Caudate nucleus (tissue), 63 donors: ENCODE measurements at places on chromosomes 6 and 20.

DNA sequence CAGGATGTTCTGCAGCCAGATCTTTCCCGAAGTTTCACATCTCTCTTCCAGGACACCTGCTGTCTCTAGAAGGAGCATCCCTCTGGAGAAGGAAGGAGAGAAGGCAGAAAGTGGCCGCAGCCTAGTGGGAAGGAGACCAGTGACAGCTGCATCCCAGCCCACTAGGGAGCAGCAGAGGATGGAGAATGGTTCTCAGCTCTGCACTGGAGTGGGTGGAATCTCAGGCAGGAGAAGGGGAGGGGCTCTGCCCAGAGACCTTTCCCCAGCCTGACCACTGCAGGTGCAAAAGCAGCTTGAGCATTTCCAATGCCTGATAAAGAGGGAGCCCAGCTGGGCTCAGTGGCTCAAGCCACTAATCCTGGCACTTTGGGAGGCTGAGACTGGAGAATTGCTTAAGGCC lies 32.3 kb downstream of the NCR2 start:
- peak; percentile 33 for DNase-seq

DNA sequence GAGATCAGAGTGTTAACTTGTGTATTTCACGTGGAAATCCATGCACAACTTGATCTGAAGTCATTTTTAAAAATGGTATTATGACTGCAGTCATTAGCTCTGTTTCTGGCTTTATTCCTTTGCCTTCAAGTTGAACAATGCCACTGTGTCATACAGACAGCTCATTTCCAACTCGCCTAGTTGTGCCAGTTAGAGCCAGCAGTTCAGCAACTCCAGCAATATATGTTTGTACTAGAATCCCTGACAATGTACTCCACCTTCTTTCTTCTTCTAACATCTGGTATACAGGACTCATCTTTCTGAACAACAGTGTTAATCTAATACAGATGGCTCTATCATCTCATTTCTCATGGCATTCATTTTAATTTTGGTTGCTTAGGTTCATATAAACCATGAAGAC lies 418.3 kb upstream of the POU3F2 start:
- no peak for DNase-seq

DNA sequence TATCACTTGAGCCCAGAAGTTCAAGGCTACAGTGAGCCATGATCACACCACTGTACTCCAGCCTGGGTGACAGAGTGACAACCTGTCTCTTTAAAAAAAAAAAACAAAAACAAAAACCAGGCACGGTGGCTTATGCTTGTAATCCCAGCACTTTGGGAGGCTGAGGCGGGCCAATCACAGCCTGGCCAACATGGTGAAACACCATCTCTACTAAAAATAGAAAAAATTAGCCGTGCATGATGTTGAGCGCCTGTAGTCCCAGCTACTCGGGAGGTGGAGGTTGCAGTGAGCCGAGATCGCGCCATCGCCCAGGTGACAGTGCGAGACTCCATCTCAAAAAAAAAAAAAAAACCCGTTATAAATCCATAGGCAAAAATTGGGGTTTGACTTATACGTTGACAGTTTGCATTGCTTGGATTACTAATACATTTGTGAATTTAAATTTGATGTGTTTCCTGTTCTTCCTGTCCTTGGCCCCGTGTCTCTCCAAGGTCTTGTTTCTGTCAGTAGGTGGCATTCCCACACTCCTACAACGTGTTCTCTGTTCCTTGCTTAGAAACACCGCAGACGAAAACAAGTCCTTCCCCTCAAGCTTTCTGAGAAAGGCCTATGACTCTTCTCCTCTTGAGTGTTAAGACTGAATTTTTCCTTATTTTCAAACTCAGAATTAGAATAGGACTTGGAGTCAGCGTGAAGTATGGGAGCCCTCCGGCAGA lies 147.0 kb downstream of the DTNBP1 start:
- DNase-seq: no peak

- DNase-seq: no peak
Measured at GRCh38 chr6:22706651-22707050, 137.3 kb downstream of the HDGFL1 start.

DNA sequence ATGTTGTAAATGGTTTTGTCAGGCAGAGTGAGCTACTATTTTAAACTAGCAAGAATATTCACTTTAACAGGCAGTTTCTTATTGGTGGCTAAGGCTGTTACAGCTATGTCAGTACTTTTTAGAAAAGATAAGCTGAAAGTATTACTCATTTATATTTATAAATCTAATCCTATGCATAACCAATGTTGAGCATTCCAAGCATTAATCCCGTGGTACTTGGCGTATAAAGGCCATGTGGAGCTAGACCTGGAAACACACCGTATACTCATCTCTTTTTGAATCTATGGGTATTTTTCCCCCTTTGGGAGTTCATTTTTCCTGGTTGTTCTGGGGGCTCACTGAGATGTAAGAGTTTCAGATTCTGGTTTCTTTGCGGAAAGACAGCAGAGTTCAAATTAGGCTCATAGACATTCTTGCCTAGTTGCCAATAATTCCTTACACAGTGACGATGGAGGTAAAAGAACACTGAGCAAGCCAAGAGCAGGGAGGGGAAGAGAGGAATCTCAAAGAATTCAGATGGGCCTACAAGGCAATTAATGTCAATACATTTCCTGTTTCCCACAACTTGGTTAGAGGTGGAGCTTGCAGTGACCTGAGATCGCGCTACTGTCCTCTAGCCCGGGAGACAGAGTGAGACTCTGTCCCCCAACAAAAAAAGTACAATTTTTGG lies 211.5 kb downstream of the SOX4 start:
- no peak for DNase-seq

- no peak for DNase-seq
Measured at GRCh38 chr6:15531973-15532372, 130.9 kb downstream of the DTNBP1 start.

GRCh38 chr20:39985271-39985827 lies 703.7 kb downstream of the MAFB start:
- DNase-seq: no peak

DNA sequence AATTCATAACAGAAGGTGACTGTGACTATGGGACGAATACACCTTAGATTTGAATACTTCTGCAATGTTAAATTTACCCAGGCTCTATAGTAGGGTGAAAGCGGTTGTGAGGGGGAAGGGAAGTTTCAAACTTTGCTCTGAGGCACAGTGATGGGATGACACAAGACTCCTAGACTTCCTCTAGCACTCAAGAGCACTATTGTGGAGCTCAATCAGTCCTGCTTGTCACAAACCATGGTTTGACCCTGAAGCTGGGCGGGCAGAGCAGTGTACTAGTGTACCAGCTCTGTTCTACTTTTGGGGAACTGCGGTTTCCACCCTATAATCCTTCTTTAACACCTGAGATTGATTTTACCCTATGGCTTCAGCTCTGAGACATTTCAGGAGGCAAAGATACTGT lies 17.1 kb downstream of the TRIM27 start:
- DNase-seq: no peak

GRCh38 chr20:47724396-47724795 lies 60.9 kb downstream of the SULF2 start:
- DNase-seq: no peak

DNA sequence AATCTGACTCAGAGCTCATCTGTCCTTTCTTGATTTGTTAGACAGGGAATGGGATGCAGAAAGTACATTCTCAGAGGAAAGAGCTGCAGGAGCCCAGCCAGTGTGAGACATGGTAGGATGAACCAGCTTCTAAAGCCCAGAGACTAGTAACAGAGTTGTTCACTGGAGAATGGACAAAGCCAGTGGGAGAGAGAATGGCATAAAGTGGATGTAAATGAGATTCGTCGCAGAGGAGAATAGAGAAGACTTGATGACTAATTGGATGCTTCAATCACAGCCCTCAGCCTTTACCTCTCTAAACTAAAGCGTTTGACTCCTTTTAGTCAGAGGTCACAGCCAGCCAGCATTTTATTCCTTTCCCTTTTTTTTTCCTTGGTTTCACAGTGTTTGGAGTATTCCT lies 25.5 kb upstream of the L3MBTL3 start:
- DNase-seq: no peak

- peak; percentile 81 for DNase-seq
Measured at GRCh38 chr20:1225783-1226654, at the start of gene RAD21L1. Gene RAD21L1 (plus strand): TSS chr20:1226044. CDS start chr20:1228454, 2,410 bp downstream.

GRCh38 chr6:47303342-47303741 lies 6.4 kb downstream of the TNFRSF21 start:
- no peak for DNase-seq

DNA sequence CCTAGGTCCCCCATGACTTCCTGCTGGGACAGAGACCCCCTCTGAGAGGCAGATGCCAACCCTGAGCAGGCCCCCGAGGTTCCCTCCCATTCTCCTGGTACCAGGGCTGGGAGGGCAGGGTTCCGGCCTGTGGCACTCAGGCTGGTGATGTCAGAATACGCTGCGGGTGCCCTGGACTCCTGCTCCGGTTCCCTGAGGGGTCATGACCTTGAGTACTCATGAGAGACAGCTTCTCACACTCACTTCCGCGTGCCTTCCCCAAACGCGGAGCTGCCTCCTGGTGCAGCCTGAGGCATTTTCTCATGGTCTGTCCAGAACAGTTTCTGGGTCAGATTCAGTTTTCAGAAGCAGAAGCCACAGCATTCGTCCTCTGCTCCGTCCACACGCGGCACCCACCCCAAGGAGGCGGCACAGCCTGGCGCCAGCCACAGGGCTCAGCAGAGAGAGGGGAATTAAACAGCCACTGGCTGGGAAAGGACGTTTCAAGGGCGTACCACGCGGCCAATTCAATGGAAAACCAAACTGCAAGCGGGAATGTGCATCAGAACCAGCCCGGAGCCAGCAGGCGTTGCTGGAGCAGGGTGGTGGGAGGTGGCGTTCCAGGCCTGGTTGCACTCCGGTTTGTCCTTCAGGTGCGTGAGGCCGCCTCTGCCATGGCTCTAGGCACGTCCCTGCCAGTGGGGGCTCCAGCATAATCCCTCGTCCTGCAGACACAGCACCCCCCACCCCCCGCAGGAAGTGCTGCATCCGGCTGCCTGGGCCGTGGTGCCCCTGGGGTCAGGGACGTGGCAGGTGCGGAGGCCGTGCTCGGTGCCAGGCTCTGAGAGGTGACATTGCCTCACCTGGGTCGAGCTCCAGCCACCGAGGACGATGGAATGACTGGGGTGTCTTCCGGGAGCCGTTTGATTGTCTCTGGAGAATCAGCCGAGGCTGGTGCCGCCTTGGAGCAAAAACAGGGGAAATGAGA lies 58.3 kb upstream of the BHLHE23 start:
- DNase-seq: no peak

GRCh38 chr20:40438161-40438830 lies 250.7 kb downstream of the MAFB start:
- DNase-seq: no peak

DNA sequence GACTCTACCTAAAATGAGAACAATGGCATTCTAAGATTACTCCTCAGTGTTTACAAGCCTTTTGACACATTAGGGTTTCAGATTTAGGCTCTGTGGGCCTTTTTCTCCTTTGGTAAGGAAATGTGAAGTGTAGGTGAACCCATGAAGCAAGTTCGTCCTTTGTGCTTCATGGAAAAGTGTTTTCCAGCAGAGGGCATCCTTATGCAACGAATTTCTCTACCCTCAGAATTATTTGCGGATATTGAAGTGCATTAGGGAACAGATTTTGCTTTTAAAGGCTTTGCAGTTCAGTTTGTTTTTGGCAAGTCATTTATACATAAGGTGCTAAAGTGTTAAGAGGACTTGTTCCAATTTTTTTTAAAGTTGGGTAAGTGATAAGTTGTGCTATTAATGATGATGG lies 55.7 kb upstream of the FERMT1 start:
- DNase-seq: no peak

DNA sequence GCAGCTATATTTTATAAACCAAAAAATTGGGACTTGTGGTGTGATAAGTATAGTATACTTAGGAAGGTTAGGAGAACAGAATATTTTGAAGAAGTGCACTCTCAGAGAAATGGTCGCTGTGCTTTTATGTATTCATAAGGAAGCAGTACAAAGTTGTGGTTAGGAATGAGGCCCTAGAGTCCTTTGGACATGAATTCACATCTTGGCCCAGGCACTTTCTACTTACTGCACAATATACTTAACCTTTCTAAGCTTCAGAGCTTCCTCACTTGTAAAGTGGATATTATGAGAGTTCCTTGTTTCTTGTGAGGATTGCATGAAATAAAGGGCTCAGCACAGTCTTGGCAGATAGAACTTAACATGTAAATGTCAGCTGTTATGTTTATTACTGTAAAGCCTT lies 21.0 kb upstream of the SERINC3 start:
- no peak for DNase-seq

DNA sequence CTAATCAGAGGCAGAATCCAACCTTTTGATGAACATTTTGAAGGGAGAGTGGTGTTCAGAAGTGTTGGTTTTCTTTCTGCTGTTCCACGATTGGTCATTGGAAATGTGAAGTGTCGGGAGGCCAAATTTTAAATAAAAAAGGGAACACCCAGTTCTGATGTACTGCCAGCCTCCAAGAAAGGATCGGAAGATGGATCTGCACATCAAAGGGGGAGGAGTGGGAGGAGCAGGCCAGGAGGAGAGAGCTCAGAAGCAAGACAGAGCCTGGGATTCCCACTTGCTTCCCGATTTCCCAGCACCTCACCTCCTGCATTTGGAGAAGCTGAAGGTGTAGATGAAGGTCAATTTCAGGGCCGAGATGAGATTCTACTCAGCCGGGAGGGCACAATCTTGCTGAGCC lies 55.9 kb upstream of the NAA20 start:
- no peak for DNase-seq
